Inflammatory macrophage treated with lipopolysaccharide for 1 hour (primary cell): ENCODE measurements at places on chromosomes 13 and 19.
A peak's percentile ranks its signal among the peaks of the same experiment; 100 is the strongest.

DNA sequence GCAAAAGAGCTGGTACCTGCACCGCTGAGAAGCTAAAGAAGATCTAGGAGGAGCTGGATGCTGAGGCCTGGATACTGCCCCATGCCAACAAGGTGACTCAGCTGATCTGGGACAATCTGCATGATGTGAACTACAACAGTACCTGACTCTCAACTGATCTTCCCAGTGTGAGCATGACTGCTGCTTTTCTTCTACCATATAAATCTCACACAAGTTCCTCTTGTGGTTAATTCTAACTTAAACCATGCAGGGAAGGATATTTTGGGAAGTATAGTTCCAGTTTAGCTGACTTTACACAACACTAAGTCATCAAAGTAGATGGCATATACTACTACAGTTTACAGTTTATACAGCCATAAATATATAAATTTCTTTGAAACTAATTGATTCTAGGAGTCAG, 91.9 kb downstream of the SLAIN1 start:
- DNase-seq = peak; percentile 34

- DNase-seq = peak; percentile 9
These were observed 10.5 kb upstream of the CEACAM6 start for GRCh38 chr19:41744850-41745249.

- DNase-seq = no peak
These were observed 7.3 kb upstream of the MCF2L start for GRCh38 chr13:112961457-112962369.

- no peak for DNase-seq
These were observed 642 bp upstream of the PEG3 start for GRCh38 chr19:56841193-56841543.

GRCh38 chr19:33432446-33433170, 59.1 kb downstream of the CEBPG start:
- no peak for DNase-seq

- DNase-seq = no peak
These were observed 214.1 kb downstream of the KATNAL1 start for GRCh38 chr13:30093236-30093635.

DNA sequence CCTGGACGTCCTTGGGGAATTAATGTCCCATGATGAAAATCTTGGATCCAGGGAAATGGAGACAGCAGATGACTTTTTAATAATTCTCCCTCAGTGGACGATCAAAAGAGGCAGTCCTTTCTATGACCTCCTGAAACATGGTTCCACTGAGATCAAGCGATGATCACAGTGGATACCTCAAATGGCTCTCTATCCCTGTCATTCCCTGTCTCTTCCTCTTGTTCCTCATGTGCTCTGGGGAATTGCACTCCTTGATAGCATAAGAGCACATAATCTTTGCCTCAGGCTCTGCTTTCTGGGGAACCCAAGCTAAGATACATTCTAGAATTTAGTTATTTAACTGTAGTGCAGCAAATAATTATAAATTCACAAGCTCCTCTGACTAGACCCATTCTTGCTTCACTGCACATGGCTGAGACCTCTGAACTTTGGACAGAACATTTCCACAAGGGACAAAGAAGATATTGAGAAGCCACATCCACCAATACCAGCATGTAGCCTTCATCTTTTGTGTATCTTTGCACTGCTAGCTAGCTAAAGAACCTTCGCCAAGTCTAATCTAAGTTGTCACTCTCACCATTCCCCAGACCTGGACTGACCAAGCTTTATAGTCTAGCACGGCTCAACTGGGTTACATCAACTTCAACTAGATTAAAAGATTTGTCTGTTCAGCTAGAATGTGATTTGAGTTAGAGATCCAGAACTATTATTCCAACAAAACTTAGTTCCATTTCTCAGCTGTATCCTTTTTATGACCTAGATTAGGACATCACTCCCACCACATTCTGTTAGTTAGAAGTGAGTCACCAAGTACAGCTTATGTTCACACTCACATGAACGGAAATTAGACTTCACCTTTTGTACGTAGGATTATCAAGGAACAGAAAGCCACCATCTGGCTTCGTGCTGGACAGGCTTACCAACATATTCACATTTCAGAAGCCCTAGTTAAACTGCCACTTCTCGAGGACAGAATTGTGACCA, 142.7 kb downstream of the SUCLA2 start:
- DNase-seq = peak; percentile 19

GRCh38 chr19:46378268-46378667, 31.4 kb downstream of the PPP5C start:
- DNase-seq = no peak

- DNase-seq = no peak
These were observed 406.4 kb downstream of the KCNRG start for GRCh38 chr13:50421473-50422130.

DNA sequence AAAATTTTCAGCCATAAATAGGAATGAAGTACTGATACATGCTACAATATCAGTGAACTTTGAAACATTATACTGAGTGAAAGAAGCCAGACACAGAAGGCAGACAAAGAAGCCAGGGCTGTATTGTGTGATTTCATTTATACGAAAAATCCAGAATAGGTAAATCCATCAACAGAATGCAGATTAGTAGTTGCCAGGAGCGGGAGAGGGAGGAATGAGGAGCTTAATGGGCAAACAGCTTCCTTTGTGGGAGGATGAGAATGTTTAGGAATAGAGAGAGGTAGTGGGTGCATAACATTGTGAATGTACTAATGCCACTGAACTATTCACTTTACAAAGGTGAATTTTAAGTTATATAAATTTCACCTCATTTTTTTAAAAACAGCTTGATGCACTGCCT, 103.3 kb upstream of the SERTM1 start:
- DNase-seq = no peak

DNA sequence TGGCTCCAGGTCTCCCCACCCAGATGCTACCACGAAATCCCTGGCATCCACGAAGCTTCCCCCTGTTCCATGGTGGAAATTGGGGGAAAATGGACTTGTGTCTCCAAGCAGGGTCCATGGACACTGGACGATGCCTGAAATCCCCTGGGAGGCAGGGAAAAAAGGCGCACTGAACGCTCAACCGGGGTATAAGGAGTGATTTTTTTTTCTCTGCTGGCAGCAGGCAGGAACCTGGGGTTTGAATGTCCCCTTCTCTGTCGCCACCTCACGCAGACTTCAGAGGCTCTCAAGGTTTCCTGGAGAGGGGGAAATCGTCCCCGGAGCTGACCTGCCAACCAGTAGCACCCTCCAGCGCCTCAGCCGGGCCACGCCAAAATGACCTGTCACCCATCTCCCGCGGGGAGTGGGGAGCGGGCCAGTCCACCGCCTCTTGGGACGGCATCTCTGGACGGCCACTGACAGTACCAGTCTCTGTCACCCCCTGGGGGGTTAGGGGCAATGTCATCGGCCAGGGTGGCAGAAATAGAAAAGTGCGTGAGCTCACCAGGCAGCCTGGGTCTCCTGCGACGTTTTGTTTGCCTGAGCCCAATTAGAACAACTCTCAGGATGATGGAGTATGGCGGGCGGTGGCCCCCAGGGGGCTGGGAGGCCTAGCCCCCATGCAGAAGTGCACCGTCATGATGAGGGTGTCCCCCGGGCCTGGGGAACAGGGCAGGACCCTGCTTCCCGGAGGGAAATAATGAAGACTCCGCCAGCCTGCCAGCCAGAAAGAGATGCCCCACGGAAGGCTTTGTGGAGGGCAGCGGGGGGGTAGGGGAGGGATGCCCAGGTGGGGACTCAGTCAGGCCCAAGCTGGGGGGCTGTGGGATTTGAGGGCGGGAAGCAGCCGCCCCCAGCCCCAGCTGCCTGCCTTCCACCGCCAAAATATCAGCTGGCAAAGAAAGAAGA, 2.6 kb downstream of the PTPRS start:
- no peak for DNase-seq

DNA sequence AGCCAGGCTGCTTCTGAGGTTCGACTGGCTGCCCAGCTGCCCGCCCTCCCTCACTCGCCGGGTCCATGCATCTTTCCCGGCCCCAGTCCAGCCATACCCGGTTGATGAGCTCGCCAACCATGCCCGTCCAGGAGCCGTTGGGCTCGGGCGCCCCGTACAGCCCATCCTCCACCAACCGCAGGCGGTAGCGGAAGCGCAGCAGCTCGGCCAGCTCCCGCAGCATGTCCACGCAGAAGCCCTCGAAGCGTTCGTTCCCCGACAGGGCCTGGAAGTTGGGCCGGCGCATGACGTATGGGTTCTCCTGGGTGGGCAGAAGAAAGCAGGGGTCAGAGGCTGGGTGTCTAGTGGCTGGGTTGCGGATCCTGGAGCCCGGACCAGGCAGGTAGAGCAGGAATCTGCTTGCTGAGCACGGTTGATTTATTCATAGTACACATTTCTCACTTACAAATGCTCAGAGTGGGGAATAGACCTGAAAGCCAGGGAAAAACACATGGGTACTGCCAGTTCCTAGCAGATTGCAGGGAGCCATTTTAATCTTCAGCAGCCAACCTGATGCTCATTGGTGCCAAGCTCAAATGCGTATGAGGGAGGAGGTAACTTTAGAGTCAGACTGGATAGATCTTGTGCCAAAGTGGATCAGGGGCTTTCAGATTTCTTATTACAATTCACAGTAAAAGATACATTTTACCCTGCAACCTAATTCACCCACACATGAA, 27.4 kb downstream of the GRIK5 start:
- DNase-seq = no peak

- DNase-seq = no peak
These were observed 624 bp downstream of the GPR32 start for GRCh38 chr19:50770888-50771287.

DNA sequence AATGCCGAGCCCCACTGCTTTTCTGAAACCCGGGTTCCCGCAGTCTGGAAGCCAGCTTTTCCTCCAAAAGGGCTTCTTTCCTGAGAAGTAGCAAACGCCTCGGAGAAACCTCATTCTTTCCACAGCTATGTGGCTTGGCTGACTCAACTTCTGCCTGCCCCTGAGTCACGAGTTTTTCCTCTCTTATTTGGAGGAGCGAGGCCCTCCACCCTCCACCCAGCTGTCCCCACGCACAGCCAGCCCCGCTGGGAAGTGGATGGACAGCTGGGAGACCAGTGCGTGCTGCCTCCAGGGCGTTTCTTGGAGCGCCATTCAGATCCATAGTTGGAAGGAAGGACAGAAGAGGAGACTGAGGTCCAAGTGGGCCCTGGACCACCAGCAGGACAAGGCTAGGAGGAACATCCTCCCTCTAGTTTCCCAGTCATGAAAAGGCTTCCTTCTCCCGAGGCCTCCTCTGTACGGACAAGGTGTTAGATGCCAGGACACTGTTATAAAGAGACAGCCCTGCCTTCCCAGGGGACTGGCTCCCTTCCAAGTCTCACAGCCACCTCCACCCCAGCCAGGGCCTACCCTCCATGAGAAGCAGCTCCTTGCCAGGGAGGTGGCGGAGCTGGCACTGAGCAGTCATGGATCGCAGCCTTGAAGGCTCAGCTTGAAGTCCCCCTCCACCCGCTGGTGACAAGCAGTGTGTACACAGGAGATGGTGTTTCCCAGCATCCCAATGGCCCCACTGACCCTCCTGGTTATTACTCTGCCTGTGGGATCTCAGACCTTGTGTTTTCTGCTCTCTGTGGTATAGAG, 2.5 kb upstream of the PLEKHF1 start:
- DNase-seq = peak; percentile 47

- DNase-seq = no peak
These were observed 25.9 kb upstream of the OXGR1 start for GRCh38 chr13:97020194-97020593.

GRCh38 chr13:44084146-44084545, 204.4 kb downstream of the LACC1 start:
- DNase-seq = no peak

GRCh38 chr13:111508164-111508870, 187.9 kb downstream of the TEX29 start:
- no peak for DNase-seq

GRCh38 chr19:16467581-16467980, 4.2 kb downstream of the EPS15L1 start:
- DNase-seq = no peak

DNA sequence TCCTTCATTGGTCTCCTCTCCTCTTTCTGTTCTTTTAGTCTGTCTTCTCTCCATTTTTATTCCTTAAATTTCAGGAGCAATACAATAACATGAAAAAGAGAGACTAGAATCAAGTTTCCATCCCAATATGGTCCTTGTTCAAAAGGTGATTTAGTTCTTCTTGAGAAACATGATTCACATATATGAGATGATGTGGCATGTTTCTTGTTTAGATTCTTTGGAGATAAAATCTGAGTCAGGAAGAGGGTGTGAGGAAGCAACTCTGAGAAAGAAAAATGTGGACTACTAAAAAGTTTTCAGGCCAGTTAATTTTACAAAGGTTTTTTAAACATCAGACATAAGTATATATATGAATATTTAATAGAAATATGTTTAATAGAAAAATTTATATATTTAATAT, 231.4 kb downstream of the OXGR1 start:
- DNase-seq = no peak

- DNase-seq = no peak
These were observed 19.5 kb downstream of the CPT1C start for GRCh38 chr19:49710372-49710951.

DNA sequence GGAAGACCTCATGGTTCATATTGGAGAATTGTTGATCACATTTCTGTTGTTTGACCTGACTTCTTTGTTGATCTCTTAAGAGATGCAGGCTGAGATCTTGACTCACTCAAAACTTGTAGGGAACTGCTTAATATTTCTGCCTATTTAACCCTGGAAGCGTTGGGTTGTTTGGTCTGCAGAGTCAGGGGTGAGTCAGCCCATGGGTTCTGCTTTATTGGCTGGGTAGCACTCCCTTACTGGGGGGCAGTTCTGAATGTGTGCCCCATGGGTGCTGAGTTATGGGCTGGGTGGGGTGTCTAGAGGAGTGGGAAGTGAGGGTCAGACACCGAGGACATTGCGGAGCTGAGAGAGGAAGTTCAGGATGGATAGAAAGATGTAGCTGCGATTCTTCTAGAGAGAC, 87.9 kb downstream of the LRCH1 start:
- peak; percentile 52 for DNase-seq

DNA sequence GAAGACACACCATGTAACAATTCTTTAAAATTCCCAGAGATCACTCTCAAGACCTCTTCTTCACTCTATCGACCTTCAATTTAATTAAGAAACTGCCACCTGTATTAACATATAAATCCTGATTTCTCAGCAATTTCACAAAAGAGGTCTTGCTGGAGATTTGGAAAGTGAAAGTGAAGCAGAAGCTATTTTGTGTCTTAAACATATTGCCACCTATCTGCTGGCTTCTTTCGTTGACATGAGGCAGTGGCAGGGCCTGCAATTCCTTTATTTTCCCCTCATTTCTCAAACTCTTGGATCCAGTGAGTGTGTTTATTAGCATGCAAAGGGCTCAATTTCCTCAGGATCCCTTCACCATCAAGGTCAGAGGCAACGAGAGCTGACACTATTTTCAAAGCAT, 780.2 kb upstream of the SLITRK1 start:
- no peak for DNase-seq

- DNase-seq = peak; percentile 77
These were observed 11.7 kb upstream of the ADGRE5 start for GRCh38 chr19:14369399-14370168.

- DNase-seq = peak; percentile 95
These were observed 4.4 kb upstream of the KCNN4 start for GRCh38 chr19:43784981-43785808.
